ENCODE measurements at places on chromosomes 6 and 20.

DNA sequence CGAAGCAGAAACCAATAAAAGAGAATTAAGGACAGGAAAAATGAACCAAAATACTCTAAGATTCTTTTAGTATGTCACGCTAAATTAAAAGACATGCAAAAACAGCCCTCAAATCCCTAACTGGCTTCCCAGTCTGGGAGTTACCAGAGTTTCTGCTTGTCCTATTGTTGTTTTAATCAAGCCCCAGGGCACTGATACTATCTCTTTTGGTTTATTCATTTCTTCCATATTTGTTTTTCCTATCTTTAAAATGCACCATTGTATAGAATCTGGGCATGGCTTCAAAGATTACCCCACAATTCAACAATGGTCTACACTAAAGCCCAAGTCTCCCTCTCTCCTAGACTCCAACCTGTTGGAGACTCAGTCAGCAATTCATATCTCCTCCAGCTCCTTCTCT is 169.1 kb downstream of the MYLK4 start:
- no peak for DNase-seq

GRCh38 chr6:139376017-139376330 is 1.5 kb upstream of the CITED2 start:
- no peak for DNase-seq

DNA sequence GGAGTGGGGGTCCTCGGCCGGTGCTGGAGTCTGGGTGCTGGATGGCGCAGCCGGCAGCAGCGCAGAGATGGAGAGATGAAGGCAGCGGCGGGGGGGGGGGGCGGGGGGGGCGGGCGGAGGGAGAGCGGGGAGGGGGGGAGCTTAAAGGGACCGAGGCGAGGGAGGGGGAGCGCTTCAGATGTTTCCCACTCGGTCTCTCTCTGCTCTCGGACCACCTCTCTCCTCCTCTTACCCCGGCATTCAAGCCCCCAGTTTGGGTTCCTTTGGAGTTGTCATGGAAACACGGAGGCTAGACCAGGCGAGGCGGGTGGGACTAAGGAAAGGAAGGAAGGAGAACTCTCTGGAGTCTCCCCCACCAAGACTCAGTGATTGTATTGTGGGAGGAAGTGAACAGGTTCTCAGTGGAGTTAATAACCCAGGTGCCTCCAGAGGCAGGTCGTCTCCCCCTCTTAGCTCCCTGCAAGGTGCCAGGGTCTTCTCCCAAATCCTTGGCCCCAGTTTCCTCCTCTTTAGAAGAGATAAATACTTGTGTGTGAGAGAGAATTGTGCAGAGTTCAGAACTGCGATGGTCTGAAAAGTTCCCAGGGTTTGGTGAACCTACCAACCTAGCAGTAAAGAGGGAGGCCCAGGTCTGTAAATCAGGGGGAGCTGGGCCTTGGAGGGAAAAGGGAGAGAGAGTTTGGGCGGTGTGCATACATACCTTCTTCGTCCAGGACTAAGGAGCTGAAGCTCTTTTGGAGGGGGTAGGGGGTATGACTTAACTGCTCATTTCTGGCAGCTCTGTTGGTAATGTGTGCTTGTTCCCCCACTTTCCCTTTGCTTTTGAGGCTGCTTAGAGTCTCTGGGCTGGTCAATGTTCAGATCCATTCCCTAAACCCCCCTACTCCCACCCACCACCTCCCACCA is at the start of gene PRRT1:
TSS of gene PRRT1 (minus strand) at position 77 of the 906 bp plus-strand sequence. CDS start 112 bp downstream, outside the sequence.
- DNase-seq, result no peak

GRCh38 chr6:132481189-132481588 is 31.7 kb downstream of the STX7 start:
- no peak for DNase-seq

- DNase-seq, result peak; percentile 6
Measured at GRCh38 chr20:54219751-54220426, 12.0 kb downstream of the PFDN4 start.

GRCh38 chr6:17012421-17013225 is 89.2 kb upstream of the STMND1 start:
- no peak for DNase-seq

DNA sequence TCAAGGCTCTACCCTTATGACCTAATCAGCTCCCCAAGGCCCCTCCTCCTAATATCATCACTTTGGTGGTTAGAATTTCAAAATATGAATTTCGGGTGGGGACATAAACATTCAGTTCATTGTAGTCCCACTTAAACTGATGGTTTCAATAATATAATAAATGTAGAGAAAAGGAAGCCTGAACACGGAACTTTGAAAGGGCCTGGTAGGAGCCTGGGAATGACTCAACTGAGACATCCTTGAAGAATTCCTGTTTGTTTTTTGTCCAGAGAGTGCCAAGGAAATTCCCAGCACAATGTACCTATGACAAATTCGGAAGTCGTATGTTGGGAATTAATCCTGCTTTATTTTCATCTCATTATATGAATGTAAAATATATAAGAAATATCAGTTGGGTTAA is 457.9 kb downstream of the PLCB1 start:
- no peak for DNase-seq

- no peak for DNase-seq
Measured at GRCh38 chr6:37100745-37101144, 69.2 kb upstream of the PIM1 start.

DNA sequence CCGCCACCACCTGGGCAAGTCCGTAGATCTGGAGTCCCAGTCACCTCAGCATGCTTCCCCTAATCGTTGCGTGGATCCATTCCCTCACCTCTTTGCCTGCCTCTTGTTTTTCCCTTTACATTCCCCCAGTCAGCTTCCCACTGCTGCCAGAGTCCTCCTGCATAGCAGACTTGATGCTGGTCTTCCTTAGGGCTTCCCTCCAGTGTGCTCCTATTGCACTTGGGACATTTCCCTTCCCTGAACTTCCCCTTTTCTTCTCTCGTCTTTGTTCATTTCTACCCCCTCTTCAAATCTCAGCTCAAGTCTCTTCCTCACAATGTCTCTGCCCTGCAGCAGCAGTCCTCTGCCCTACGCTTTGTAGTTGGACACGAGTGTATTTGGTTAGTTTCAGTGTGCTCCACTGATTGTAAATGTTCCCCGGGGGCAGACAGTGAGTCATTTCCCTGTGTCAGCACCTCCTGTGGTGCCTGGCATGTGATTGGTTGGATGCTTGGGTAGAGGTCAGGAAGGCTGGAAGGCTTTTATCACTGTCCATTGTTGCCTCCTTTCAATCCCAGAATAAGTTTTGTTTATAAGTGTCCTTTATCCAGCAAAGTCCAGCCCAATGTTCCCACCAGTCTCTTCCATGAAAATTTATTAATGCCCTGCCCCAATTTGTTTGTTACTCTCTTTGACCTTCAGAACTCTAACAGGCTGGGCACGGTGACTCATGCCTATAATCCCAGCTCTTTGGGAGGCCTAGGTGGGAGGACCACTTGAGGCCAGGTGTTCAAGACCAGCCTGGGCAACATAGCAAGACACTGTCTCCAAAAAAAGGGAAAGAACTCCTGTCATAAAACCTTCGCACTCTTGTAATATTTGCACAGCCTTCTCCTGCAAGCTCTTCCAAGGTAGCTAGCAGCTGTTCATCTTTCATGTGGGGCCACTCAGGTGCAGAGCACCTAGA is 38.3 kb downstream of the FAM120B start:
- peak; percentile 26 for DNase-seq

DNA sequence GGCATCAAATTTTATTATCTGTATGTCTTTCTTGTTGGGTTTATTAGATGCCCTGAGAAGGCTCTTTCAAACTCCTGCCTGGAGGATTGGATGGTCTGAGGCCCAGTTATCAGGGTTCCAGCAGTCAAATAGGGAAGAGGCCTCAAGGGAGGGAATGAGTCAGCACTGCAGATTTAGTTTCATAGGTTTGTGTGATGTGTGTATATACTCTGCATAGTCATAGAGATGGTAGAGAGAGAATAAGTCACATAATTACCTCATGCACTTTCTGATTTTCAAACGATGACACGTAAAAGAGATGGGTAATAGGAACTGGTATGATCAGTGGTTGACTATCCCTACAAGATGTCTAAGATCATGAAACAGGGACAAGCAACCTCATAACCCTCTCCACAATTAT is 82.1 kb downstream of the ADAT2 start:
- peak; percentile 21 for DNase-seq

DNA sequence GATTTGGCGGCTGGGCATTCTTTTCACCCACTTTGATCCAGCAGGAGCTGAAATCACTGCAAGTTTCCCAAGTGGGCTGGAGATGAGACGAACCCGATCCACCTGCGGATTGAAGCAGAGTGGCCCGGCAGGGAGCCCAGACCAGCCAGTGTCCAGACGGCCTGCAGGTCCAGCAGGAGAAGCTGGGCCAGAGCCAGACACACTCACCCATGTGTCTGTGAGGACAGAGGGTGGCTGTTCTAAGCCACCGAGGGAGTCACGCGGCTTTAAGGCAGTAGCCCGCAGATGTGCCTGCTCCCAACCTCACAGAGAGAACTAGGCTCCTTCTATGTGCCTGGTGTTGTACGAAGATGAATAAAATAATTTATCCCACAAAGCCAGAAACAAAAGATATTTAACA is 200.7 kb downstream of the WDR27 start:
- no peak for DNase-seq

GRCh38 chr6:111600154-111600553 is 5.5 kb downstream of the TRAF3IP2 start:
- DNase-seq, result no peak

DNA sequence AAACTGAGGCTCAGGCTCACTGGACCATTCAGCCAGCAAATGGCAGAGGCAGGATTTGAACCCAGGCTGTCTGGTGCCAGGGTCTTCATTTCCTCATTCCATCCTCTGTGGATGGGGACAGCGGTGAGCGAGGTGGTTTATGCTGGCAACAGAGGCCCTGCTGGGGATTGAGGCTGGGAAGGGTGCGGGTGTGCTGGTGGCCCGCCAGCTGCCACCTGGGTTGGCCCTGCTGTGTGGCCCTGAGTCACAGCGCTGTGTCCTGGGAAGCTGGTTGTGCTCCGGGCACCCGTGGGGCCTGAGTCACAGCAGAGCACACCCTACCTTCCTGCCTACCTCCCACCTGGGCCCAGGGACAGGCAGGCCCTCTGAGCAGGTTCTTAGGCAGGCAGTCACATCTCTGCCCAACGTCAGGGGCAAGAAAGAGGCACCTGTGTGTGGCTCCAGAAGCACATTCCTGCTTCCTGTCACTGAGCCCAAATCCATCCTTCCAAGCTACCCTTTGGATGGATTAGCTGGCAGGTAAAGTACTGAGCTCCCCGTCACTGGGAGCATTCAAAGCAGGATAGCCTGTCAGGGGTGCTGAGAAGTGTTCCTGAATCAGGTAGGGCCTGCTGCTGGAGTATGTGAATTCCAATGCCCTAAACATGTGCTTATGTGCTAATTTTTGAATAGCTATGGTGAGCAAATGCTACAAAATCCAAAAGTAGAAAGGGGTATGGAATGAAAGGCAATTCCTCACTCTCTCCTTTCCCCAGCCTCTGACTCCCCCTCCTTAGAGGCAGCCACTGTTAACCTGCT is 53.9 kb downstream of the CEBPB start:
- no peak for DNase-seq

DNA sequence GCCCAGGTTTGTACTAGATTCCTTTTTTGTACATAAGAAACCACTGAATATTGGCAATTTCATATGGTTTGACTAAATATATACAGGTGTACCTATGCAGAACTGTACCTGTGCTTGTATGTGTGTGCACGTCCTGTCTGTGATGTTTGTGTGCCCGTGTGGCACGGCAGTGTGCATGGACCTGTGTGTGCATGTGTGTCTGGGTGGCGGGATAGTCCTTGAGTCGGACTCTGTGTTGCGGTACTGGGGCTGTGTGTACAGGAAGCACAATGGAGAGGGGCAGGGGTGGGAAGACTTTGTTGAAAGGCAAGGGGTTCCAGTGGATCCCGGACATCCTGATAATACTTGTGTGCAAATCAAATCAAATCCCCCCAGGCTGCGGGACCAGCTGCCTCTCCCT is 3.4 kb upstream of the FAM83C start:
- no peak for DNase-seq

DNA sequence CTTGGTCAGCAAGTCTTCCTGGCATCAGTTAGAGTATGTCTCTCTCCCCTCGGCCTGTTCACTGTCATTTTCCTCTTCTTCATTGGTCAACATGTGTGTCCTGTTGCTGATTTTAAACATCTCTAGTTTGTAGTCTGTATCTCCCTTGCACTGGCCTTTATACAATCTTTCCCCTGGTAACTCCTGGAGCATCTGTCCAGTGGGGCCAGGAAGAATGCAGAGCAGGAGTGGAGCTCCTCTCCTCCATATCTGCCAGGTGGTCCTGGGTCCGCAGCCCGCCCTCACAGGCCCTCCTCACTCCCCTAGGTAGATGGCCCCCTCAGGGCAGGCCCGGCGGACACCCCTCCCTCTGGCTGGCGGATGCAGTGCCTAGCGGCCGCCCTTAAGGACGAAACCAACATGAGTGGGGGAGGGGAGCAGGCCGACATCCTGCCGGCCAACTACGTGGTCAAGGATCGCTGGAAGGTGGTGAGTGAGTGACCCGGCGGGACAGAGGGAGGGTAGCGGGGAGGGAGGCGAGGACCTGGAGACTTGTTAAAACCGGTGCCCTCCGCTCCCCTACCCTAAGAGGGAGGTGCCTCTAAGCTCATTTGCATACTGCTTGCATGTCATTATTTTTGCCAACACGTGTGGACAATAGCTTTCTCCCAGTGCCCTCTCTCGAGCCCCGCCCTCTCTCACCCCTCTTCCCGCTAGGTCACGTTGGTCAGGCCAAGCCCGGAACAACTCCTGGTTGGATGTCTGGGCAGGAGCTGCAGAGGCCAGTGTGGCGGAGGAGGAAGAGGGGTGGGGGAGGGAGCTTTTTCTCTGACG is 3.2 kb downstream of the TTBK1 start:
- no peak for DNase-seq

DNA sequence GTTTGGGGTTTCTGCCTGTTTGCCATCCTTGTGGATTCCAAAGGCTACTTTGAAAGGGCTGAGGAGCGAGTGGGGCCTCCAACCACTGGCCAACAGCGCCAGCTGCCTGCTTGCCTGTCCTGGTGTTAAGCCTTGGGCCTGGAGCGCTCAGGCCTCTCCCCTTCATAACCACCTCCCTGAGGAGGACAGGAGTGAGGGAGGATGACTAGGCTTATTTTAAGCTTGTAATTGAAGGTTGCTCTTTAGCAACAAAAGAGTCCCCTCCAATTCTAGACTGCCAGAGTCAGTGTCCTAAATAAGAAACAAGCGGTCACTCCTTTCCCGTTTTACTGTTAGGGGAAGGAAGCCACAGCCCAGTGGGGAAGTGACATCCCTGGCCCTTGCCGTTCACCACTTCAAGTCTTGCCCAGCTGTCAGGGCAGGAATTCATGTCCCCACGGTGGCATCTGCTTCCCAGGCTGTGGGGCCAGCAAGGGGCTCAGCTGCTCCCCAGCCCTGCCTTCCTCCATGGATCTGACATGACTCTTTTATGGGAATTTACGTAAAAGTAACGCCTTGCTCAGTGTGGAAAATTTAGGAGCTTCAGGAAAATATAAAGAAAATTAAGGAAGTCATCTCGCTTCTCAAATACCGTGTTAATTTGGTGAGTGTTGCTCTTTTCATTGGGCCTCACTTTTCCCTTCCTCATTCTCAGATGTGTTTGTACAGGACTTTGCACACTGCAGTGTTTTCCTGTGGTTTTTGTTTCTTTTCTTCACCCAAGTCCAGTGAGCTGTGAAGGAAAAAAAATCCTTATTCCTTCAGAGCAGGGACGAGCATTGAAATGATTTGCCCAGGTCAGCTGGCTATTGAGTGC is 57.8 kb downstream of the SSR1 start:
- no peak for DNase-seq

GRCh38 chr6:8157839-8158238 is 55.5 kb upstream of the EEF1E1 start:
- no peak for DNase-seq

GRCh38 chr6:106060167-106060566 is 26.0 kb upstream of the PRDM1 start:
- DNase-seq, result no peak

GRCh38 chr6:129954749-129955431 is 63.5 kb upstream of the L3MBTL3 start:
- DNase-seq, result no peak

All from GM04503 (cell line).